ENCODE measurements at places on chromosomes 4 and X.
A peak's percentile ranks its signal among the peaks of the same experiment; 100 is the strongest.

- DNase-seq = no peak
Measured at GRCh38 chr4:38815885-38816782, 11.5 kb upstream of the TLR1 start.

DNA sequence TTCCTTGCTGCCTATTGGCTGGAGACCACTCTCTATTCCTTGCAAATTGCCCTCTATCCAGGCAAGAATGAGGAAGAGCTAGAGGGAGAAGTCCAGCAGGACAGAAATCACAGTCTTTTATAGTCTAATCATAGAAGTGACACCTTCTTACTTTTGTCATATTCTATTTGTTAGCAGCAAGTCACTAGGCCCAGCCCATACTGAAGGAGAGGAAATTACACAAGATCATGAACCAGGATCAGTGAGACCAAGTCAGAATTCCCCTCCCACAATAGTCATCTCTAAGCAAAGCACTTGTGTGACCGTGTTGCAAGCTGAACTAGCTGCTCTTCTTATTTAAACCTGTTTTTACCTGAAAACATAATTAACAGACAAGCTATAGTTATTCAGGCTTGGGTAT is 317.7 kb downstream of the INPP4B start:
- no peak for DNase-seq

DNA sequence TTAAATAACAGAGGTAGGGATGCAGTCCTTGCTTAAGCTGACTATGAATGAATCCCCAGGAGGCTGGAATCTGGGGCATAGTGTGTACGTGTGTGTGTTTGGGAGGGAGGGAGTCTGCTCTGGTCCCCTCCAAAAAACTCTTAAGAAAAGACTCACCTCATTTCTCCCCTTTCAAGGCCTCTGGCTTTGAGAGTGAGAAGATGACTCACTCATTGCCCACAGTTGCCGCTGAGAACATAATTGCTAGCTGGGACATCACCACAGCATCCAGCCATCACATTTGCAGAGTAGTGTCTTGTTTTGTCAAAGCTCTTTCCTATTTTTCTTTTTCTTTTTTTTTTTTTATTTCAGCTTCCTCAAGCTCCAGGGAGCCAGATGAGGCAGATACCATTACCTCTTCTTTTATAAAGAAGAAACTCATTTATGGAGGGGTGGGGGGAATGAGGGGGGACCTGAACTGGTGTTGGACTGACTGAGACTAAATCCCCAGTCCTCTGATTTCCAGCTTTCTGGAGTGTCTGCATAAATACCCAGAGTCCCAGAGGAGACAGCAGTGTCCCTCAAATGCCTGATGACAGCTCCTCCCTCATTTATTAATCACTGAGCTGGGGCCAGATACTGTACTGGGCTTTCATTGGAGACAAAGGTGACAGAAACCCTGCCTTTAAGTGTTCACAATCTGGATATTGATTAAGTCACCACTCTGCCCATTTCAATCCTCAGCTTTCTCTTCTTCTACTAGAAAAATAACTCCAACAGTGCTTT is 61.9 kb upstream of the LAS1L start:
- peak; percentile 38 for DNase-seq

DNA sequence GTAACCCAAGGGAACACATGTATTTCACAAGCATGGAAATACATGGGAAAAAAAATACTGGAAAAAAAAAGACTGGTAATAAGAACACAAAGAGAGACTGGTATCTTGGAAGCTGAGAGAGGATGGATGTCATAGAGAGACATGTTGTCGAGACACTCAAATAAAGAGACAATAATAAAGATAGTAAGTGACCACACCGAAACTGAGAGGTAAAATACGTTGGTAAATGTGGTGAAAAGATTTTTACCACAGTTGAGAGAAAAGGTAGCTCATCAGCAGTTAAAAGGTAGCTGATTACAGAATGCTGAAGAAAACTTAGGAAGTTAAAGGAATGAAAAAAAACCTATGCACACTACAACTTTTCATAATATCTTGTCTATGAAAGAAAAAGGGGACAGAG is 81.1 kb downstream of the ARAP2 start:
- no peak for DNase-seq

DNA sequence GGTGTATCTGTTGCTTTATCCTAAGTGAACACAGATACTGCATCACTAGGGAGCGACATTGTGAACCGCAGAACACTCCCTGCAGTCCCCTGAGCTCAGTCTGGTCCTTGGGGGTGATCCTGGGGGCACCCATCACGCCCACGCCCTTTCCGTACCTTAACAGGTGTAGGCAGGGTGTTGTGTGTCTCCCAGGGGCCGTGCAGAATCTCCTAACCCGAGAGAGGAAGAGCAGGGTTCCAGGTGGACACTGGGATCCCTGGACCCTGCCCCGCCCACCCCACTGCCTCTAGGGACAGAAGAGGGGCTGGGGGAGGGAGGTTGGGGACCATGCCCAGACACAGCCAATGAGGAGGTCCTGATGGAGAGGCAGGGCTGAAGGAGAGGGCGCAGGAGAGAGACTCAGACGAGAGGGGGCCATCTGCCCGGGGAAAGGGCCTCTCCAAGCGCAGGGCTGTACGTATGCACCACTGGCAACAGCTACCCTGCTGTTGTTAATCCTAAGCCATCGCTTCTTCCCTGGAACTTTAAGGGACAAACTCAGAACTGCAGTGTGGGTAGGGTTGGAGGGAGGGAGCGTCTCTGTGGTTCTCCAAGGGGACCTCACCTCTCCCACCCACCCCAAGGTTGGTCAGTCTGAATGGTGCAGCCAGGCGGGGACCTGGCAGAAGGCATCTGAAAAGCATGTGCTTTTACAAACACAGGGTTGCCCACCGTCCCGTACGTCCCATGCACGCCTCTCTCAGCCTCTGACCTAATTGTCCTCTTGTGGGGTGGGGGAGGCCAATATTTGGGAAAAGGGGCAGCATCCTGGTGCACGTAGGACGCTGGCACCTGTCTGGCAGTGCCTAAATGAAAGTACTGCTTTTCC is 2.5 kb downstream of the P2RY8 start:
- DNase-seq = no peak

GRCh38 chrX:78922754-78923153 is 22.4 kb upstream of the P2RY10 start:
- DNase-seq = no peak

- DNase-seq = no peak
Measured at GRCh38 chr4:139858436-139859205, 193.0 kb downstream of the MGST2 start.

DNA sequence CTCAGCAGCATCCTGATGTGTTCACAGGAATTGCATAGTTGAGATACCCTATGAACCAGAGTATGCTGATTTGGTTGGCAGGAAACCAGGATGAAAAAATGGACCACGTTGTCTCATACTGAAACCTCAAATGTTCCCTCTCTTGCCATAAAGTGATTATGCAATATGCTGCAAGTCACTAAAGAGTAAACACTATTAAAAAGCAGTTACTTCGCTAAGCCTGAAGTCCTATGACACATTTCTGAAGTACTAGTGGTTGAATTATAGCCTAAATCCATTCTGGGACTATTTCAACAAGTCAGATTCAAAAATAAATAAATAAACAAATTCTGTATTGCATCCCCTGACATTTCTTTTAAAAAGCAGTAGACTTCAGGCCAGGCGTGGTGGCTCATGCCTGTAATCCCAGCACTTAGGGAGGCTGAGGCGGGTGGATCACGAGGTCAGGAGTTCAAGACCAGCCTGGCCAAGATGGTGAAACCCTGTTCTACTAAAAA is 106.0 kb upstream of the NAP1L5 start:
- no peak for DNase-seq

DNA sequence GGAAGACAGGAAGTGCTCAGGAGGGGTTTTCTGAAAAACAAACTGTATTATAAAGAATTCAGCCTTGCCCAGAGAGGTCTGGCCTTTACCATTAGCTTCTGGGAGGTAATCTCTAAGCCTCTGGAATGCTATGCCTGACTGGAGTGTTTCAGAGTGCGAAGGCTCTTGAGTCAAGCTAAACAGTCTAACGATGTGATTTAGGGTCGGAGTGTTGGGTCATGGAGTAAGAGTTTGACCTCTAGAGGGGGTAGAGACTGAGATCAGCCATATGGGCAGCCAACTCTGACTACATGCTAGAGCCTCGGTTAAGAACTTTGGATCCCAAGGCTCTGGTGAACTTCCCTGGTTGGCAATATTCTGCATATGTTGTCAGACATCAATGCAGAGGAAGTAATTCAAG is 15.0 kb downstream of the BOD1L1 start:
- no peak for DNase-seq

DNA sequence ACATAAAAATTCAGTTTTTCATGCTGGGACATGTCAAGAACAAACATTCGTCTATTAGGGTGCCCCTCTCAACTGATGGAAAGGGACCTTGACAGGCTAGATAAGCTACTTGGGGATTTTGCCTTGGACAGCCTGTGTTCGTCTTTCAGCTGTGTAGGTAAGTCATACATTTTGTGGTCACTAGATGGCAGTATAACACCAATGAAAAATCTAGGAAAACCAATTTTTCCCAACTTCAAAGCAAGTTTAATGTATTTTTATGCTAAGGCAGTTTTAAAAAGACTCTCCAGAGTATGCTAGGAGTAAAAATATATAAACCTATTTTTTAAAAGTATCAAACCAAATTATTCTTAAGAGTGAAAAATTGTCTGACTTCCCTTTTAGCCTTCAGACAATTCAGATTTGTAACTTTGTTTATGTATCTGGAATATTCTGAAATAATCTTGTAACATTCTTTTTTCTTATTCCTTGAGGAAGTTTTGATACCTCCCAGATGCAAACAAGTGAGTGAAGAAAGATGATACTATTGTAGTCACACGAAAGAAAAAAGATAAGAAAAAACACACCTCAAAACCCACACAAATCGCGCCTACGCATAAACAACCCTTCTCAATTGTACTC is 158.3 kb downstream of the CPE start:
- DNase-seq = no peak

GRCh38 chr4:183631577-183632198 is 27.3 kb downstream of the RWDD4 start:
- no peak for DNase-seq

GRCh38 chr4:44487341-44487740 is 38.7 kb upstream of the KCTD8 start:
- DNase-seq = no peak

- no peak for DNase-seq
Measured at GRCh38 chr4:153335665-153336064, 8.8 kb upstream of the MND1 start.

- peak; percentile 42 for DNase-seq
Measured at GRCh38 chr4:3480528-3481112, 17.5 kb downstream of the DOK7 start.

- DNase-seq = no peak
Measured at GRCh38 chr4:157099506-157099905, 23.6 kb downstream of the GLRB start.

GRCh38 chrX:22343192-22343591 is 70.5 kb downstream of the CBLL2 start:
- no peak for DNase-seq

DNA sequence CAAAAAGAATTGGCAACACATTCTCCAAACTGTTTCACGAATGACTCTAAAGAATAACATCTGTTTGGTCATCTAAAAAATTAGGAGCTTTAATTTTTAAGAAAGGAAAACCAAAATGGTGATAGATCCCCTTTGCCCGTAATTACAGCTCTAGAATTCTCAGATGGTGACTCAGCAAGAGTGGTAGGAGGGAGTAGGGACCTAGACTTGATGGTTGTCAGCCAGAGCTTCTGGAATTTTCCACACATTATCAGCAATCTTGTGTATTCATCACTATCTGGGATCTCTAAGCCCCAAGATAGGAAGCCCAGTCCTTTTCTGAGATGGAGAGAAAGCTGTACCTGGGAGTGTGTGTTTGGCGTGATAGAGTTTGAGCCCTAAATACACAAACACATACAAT is 103.9 kb upstream of the RAB40AL start:
- no peak for DNase-seq

DNA sequence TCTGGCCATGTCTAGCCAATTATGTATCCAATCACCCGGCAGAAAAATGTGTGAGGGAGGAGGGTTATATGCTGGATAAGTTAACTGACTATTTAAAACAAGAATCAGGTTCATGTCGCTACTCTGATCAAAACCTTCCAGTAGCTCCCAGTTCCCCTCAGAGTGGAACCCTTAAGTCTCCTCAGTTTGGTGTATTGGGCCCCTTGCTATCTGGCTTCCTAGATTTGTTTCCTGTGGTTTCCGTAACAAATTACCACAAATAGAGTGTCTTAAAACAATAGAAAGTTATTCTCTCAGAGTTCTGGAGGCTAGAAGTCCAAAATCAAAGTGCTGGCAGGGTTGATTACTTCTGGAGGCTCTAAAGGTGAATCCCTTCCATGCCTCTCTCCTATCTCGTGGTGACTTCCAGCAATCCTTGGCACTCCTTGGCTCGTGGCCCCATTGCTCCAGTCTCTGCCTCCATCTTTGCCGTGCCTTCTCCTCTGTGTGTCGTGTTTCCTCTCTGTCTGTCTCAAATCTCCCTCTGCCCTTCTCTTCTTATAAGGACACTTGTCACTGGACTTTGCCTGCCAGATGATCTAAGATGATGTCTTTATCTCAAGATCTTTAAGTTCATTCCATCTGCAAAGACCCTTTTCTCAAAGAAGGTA is 10.5 kb upstream of the ENPP6 start:
- no peak for DNase-seq

DNA sequence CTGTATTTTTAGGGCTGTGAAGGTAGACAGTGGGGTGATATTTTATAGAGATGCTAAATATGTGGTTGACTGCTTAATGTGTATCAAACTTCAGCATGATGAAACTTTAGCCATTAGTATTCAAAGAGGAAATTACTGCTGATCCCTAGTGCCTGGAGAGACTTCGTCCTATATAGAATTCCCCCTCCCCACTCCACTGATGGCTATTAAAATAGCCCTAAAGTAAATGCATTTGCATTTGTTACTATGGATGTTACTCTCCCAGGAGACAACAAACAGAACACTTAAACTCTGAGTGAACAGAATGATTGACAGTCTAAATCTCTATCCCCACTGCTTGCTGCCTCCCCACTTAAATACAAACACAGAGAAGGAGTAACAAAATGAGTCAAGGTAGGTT is 39.1 kb downstream of the ADGRL3 start:
- DNase-seq = no peak

DNA sequence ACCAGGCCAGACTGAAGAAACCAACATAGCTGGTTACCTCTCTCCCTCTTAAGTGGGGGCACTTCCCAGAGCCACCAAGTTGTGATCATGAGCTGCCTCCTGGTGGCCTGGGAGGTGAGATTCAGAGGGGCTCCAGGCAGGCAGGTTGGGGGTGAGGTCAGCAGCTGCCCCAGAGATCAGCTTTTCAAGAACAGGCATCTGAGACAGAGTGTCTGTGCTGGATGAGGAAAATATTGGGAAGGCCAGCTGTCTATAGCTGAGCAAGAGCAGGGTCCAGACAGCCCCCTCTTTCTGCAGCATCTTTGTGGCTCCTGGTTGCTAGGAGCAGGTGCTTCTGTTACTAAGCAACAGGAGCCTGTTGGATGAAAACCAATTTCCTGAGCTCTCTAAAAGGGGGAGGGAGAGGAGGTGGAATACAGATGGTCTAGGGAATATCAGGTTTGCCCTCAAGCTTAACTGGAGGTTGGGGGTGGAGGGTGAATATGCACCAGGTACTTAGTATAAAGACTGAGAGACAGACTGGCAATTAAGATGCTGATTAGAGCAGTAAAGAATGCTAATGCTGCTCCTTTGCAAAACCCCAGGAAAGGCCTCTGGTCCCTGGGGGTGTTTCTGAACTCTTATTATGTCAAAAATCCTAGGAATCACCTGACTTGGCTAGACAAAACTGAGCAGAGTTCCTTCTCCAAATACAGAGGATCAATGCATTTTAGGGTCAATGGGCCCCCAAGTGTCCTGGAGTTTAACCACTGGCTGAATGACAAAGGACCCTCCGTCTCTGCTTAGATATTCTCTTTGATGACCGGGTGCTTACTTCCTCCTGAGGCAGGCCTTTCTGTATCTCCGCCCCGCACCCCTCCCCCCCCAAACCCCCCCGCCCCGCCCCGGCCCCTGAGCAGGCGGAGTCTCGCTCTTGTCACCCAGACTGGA is 21.4 kb downstream of the ZCCHC13 start:
- DNase-seq = no peak

Data from stimulated activated CD8-positive, alpha-beta memory T cell treated with anti-CD3 and anti-CD28 coated beads, Interleukin-15, amount 100 ng/mL, for 4 hours (primary cell).